ENCODE measurements at places on chromosomes 13 and 19.
A peak's percentile ranks its signal among the peaks of the same experiment; 100 is the strongest.

- DNase-seq, result no peak
These were observed 887 bp downstream of the SIPA1L3 start for GRCh38 chr19:37907735-37908455.

- no peak for DNase-seq
These were observed 578.7 kb downstream of the DIAPH3 start for GRCh38 chr13:59584761-59585670.

GRCh38 chr13:93955904-93956303 lies 523.6 kb downstream of the DCT start:
- DNase-seq, result no peak

DNA sequence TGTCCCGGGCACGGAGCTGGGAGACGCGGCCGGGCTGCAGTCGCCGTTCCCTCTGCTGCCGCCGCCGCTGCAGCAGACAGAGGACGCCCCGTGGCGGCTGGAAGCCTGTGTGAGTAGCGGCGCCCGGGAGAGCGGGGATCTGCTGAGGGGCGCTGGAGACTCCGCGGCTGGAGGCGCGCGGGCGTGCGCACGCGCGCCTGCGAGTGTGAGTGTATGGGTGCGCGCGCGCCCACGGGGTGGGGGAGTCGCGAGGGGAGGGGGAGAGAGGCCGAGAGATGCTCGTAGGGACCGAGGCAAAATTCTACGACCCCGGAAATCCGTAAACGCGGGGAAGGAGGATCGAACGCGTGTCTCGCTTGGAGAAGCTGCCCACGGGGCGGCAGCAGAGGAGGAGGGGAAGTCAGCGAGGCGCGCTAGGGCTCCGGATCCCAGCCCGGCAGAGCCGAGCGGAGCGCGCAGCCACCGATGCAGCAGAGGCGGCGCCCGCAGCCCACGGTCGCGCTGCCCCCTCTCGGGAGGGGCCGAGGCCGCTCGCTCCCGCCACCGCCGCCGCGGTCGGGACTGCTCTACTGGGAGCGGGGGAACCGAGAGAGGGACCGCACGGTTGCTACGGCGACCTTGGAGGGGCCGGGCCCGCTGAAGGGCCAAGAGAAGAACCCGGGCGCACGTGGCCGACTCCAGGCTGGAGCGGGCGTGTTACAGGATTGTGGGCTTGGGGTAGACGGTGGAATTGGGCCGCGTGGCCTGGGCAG lies at the start of gene ENOX1:
TSS of gene ENOX1 (minus strand) at position 207 of the 752 bp plus-strand sequence.
- peak; percentile 44 for DNase-seq

DNA sequence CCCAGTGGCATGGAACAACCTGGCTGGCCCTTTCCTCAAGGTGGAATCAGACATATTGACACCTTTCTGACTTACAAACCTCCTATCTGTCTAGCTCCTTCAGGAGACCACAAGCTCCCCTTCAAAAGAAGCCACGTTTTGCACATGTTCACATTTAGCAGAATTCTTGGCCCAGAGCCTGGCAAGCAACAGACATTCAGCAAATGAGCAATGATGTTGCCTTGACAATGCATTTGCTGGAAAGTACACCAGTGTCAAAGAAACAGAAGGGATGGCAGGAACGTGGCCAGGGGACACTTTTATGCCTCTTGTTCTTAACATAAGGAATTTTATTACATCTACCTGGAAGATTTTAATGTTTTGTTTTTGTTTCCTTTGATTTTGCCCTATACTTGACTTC lies 85.5 kb upstream of the FGF14 start:
- no peak for DNase-seq

- no peak for DNase-seq
These were observed 257.2 kb upstream of the RFC3 start for GRCh38 chr13:33560726-33561125.

- peak; percentile 69 for DNase-seq
These were observed 8.8 kb upstream of the BBC3 start for GRCh38 chr19:47239610-47240296.

DNA sequence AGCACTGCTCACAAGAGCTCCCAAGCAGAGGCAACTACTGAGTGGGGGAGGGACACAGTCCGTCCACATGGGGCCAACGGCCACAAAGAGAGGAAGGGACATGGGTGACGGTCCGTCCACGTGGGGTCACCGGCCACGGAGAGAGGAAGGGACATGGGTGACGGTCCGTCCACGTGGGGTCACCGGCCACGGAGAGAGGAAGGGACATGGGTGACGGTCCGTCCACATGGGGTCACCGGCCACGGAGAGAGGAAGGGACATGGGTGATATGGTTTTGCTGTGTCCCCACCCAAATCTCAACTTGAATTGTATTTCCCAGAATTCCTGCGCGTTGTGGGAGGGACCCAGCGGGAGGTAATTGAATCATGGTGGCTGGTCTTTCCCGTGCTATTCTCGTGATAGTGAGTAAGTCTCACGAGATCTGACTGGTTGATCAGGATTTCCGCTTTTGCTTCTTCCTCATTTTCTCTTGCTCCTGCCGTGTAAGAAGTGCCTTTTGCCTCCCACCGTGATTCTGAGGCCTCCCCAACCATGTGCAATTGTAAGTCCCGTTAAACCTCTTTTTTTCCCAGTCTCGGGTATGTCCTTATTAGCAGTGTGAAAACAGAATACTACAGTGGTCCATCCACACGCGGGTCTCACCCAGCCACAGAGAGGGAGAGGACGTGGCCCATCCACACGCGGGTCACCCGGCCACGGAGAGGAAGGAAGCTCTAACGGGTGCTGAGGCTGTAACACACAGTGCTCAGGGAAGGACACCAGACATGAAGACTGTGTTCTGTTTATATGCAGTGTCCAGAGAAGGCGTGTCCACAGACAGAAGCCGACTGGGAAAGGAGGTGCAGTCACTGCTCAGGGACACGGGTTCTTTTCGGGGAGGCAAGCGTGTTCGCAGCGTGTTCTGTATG lies 48.5 kb downstream of the GAS6 start:
- DNase-seq, result peak; percentile 45

DNA sequence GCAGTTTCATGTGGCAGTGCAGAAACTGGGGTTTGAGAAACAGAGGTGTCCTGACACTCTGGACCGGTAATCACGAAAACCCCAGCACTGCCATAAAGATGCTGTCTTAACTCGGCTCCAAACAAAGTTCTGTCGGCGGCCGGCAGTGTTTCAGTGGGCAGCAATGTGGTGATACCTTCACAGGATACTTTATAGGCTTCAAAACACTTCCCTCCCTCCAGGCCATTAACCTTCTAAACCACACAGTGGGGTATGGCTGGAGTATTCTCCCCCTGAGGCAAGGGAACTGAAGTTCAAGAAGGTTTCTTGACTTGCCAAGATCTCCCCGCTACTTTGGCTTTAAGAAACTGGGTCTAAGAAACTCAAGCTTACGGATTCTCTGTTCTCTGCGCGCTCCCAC lies 1.1 kb downstream of the RUBCNL start:
- no peak for DNase-seq

GRCh38 chr19:28614634-28615545 lies 598.1 kb downstream of the UQCRFS1 start:
- no peak for DNase-seq

- DNase-seq, result no peak
These were observed 43.5 kb upstream of the NPAS1 start for GRCh38 chr19:46975925-46976782.

DNA sequence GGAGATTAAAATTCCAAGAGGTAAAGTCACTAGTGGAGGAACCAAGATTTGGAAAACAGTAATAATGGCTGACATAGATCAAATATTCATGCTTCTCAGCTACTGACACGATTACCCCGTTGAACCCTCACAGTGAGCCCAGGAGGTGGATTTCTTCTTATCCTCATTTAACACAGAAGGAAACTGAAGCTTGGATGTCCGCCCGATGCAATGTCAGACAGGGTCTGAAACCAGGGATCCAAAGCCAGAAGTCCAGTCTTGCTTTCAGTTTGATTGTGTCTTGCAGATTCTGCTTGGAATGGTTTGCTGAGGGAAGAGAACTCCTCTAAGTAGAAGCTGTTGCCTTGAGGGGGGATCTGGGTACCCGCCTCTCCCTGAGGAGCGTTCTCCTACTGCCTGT lies 404.7 kb downstream of the KCNRG start:
- DNase-seq, result no peak

DNA sequence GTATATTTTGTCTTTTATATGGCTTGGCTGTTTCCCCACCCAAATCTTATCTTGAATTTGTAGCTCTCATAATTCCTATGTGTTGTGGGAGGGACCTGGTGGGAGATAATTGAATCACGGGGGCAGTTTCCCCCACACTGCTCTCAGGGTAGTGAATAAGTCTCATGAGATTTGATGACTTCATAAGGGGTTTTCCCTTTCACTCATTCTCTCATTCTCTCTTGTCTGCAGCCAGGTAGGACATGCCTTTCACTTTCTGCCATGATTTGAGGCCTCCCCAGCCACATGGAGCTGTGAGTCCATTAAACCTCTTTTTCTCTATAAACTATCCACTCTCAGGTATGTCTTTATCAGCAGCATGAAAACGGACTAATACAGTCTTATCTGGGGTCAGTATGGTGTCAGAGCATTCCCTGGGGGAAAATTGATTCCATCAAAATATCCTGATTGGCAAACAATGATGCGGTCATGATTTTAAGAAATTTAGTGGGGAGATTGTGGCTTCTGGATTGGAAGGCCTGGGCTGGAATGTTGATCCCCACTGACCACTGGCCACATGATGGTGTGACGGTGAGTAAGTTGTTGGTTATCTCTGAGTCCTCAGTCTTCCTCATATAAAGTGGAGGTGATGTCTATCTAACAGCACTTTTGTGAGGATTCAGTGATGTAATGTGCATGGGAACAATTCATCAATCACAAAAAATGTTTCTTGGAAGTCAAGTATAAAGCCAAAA lies 27.5 kb upstream of the ANKRD10 start:
- peak; percentile 44 for DNase-seq

DNA sequence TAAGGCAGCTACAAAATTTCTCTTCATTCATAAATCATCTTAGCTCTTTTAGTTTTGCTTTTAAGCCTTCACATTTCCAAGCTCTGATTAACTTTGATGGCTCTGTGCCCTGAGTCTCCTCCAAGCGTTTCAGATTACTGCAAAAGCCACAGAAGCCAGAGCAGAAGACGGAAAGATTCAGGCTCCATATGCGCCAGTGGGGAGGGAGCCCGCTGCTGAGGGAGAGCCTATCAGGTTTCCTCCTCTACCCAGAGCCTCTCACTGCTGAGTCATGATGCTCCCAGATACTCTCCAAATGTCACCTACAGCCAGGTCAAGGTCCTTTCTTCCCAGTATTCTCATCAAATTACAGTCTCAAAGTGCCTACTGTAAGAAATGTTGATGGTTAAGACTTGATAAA lies 193.6 kb downstream of the RAP2A start:
- DNase-seq, result no peak

GRCh38 chr19:5338656-5339197 lies 1.9 kb downstream of the PTPRS start:
- DNase-seq, result no peak

- DNase-seq, result no peak
These were observed 22.0 kb upstream of the EMP3 start for GRCh38 chr19:48303367-48303766.

- DNase-seq, result no peak
These were observed 66.3 kb upstream of the UFM1 start for GRCh38 chr13:38283346-38283745.

DNA sequence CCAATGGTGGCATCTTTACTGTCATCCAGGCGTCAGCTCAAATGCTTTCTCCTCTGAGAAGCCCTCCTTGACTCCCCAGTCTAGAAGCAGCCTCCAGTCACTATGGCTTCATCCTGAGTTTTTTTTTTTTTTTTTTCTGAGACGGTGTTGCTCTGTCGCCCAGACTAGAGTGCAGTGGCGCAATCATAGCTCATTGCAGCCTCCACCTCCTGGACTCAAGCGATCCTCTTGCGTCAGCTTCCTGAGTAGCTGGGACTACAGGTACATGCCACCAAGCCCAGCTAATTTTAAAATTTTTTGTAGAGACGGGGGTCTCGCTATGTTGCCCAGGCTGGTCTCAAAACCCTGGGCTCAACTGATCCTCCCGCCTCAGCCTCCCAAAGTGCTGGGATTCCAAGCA lies 4.2 kb downstream of the NRTN start:
- DNase-seq, result no peak

GRCh38 chr19:39379865-39380396 lies 11.0 kb downstream of the PAF1 start:
- no peak for DNase-seq

GRCh38 chr13:33519561-33520467 lies 234.3 kb upstream of the STARD13 start:
- DNase-seq, result no peak

DNA sequence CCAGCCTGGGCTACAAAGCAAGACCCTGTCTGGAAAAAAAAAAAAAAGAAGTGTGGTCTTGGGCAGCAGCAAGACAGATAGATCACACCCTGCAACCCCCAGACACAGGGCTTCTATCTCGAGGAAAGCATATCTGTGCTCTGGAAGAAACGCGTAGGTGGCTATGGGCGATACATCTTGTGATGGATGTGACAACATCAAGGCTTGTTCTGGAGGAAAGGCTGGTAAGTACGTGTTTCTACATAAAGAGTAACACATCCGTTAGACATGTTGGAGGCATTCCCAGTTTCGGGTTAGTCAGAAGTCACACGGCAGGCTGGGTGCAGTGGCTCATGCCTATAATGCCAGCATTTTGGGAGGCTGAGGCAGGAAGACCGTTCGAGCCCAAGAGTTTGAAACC lies 6.6 kb upstream of the DHDH start:
- no peak for DNase-seq

GRCh38 chr13:23377983-23378632 lies 55.4 kb downstream of the SACS start:
- peak; percentile 70 for DNase-seq

DNA sequence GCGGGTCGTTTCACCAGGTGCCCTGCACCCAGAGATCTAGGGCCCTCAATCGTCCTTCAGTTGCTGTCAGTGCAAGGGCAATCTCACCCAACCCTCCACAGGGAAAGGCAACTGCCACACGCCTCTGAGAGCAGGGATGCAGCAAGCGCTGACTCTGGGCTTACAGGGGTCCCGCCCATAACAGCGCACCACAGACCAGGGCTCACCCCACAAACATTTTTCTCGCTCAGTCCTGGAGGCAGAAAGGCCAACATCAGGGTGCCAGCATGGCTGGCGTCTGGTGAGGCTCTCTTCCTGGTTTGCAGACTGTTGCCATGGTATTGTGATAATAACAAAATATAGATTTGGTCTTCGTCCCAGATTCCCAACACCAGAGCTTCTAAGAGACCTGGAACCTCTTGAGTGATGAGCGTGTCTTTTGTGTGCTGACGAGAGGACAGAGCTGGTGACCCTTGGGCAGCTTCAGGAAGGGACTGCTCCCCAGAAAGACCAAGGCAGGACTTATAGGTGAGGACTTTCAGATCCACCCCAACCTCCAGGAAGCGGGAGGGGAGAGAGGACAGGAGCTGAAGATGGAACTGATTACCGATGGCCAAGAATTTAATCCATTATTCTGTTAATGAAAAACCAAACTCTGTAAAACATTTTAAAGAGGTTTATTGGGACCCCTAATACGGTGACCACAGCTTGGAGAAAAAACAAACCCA lies 51.3 kb downstream of the C13orf46 start:
- DNase-seq, result no peak

Data from stimulated activated CD8-positive, alpha-beta memory T cell treated with anti-CD3 and anti-CD28 coated beads, Interleukin-4, amount 100 ng/mL, for 48 hours (primary cell).